ENCODE measurements at places on chromosomes 1 and 21.

GRCh38 chr1:2981981-2982614, 39.2 kb upstream of the ACTRT2 start:
- DNase-seq: no peak

DNA sequence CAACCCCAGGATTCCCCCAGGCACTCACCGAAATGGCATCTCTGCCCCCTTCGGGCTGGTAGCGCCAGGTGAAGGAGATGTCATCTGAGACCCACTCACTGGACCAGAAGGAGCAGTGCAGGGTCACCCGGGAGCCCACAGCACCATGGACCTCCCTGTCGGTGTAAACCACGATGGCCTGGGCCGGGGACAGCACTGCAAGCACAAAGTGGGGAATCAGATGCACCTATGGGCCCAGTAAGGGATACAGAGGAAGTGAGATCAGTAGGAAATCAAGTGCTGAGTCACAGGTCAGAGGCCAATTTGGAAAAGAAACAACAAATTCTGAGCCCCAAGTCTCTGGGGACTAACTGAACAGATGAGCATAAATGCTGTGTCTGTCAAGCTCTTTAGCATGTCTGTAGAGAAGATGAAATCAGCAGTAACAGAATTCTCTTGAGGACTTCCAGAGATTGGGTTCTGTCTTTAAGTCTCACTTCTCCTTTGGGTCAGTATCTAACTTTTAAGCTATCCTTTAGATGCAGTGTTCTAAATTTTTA, 2.5 kb downstream of the MPZ start:
- no peak for DNase-seq

DNA sequence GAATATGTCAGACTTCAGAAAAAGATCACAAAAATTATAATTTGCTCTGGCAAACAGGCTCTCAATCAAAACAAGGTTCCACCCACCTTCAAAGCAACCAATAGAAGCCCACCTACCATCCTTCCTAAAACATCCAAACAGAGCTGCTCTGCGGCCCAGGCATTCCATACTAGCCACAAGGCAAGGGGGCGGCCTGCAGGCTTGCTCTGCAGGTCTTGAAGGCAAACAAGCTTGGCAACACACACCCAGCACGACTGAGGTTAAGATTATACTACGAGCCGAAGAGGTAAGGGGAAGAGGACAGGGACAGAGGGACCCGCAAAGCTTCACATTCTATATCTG, 207.3 kb downstream of the SLC45A1 start:
- peak; percentile 62 for DNase-seq

GRCh38 chr1:186303911-186304310, 71.1 kb downstream of the TPR start:
- DNase-seq: no peak

DNA sequence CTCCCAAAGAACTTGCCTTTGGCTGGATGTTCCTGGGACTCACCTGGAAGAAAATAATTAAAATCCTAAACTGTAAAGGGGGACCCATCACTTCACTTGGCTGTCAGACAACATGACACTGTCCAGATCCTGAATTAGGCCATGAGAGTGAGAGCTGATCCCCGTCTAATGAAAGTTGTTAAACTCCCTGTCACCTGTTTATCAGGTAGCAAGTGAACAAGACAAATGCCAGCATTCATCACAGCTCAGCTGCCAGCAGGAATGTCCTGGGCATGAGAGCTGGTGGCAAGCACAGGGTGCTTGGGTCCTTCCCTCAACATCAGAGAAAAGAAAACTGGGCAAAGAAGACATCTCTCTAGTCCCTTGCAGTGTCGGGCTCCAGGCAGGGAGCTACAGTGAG, 23.8 kb downstream of the PMVK start:
- DNase-seq: peak; percentile 10

- DNase-seq: no peak
Observed at GRCh38 chr1:41086921-41087320, 65.4 kb upstream of the SLFNL1 start.

- no peak for DNase-seq
Observed at GRCh38 chr1:89022167-89022959, at the start of gene GBP3. Gene GBP3 (minus strand): TSS chr1:89022866. CDS start chr1:89020721, 2,145 bp downstream.

DNA sequence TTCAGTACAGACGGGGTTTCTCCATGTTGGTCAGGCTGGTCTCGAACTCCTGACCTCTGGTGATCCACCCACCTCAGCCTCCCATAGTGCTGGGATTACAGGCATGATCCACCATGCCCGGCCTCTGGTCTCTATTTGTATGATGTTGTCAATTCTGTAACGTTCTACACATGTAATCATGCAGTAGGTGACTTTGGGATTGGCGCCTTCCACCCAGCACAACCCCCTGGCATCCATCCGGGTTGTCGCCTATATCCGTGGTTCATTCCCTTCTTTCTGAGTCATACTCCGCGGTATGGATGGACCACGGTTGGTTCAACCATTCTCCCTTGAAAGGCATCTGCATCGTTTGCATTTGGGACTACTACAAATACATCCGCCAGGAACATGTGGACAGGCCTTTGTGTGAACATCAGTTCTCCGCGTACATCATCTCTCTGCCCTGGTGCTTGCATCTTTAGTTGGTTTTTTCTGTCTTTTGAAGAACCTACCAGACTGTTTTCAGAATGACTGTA, 72.1 kb downstream of the PDE9A start:
- no peak for DNase-seq

- no peak for DNase-seq
Observed at GRCh38 chr1:35016406-35016805, 15.3 kb downstream of the ZMYM6 start.

DNA sequence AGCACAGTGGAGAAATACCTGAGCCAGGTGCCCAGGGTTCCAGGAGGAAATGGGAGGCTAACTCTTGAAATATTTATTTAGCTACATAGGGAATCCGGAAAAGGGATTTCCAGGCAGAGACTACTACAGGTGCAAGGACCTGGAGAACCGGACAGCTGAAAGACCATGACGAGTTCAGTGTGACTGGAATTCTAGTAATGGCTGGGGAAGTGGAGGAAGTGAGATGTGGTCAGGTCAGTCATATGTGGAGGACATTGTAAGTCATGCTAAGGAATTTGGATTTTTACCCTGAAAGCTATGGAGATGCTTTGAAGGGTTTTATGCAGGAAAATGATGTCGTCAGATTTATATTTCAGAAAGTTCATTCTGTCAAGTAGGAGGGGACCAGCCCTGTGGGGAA, 1.8 kb downstream of the CAP1 start:
- no peak for DNase-seq

DNA sequence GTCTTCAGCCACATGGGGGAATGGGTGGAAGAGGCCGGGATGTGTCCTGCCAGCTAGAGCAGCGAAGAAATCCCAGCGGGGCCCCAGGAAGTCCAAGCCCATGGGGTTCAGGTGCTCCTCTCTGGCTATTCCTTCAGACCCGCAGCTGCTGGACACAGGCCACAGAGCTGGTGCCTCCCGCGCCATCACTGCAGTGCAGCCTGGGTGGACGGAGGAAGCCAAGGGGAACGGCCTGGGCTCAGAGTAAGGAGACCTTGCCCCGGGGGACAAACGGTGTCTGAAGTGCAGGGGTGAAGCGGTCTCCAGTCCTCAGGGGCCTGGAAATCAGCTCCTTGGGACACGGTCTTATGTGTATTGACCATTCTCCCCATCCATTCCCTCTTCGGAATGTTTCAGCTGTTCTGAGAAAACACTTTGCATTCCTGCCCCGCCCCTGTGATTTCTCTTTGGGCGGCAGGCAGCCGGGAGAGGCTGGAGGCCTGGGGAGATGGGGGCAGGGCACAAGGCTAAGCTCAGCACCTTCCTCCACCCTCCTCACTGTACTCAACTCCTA, 18.4 kb downstream of the MTHFR start:
- DNase-seq: peak; percentile 47

GRCh38 chr1:6239213-6239752, 3.5 kb upstream of the ICMT start:
- no peak for DNase-seq

DNA sequence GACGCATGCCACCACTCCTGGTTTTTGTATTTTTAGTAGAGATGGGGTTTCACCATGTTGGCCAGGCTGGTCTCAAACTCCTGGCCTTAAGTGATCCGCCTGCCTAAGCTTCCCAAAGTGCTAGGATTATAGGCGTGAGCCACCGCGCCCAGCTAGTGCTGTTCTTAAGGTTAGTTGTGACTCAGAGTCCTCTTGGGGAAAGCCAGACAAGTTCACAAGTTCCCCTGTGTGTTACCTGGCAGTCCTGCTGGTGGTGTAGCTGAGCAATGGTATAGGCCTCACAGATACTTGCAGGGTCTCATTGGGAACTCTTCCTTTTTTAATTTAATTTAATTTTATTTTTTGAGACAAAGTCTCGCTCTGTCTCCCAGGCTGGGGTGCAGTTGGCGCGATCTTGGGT, 10.6 kb downstream of the CFAP126 start:
- no peak for DNase-seq

DNA sequence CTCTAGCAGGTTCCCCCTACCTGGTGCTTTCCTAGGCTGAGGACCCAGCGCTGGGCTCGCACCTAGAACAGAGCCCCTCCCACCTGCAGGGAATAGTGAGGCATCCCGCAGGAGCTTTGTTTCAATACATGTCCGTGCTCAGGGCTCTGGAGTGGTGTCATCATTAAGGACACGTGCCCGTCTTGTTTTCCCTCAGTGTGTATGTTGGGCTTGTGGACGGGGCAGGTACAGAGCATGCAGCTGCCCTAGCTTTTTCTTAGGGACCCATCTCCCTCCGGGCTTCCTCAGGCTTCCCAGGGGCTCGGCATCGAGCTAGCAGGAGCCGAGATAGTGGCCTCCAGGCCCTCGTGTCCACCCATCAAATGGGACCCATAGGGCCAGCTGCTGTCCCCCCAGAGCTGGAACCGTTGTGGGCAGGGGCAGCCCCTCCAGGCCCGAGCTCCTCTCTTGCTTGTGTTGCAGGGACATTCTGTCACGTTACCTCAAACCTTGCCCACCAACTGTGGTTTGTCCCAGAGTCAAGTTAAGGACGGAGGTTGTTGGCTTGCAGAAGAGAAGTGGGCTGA, 3.9 kb downstream of the TMEM201 start:
- no peak for DNase-seq

- DNase-seq: no peak
Observed at GRCh38 chr1:199657449-199657848, 370.1 kb upstream of the NR5A2 start.

GRCh38 chr1:63950023-63950422, 176.2 kb downstream of the ROR1 start:
- DNase-seq: no peak

DNA sequence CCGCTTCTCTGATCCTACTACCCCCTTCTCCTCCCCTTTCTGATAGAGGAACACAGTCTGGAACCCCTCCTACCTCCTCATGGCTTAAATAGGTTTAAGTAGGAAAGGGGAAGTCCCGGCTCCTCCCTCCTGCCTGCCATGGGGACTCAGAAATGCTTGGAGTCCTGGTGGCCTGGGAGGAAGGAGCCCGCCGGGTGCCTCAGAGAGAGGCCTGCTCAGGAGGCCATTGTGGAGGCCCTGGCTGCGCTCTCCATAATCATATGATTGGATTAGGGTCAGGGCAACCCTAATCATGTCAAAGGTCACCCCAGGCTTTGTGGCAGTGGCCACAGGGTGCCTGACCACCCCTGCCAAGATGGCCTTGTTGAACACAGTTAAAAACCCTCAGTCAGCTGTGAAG, 29.0 kb downstream of the WNT3A start:
- no peak for DNase-seq

GRCh38 chr1:90730243-90731022, 13.3 kb upstream of the BARHL2 start:
- no peak for DNase-seq

DNA sequence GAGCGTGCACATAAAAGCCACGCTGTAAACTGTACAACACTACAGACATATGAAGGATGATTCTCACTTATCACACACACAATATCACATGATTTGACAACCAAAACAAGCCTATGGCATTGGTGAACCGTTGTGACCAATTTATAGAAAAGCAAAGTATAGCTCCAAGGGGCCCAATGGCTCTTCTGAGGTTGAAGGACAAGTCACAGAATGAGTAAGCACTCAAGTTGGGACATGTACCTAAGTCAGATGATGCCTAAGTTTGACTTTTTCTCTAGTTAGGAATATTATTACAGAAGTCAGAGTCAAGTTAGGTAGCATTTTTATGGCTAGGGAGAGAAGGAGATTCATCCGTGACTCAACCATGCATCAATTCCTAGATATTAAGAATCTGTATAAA, 45.7 kb downstream of the PLPP3 start:
- no peak for DNase-seq

GRCh38 chr21:22115746-22116145, 1117.5 kb downstream of the NCAM2 start:
- DNase-seq: no peak

DNA sequence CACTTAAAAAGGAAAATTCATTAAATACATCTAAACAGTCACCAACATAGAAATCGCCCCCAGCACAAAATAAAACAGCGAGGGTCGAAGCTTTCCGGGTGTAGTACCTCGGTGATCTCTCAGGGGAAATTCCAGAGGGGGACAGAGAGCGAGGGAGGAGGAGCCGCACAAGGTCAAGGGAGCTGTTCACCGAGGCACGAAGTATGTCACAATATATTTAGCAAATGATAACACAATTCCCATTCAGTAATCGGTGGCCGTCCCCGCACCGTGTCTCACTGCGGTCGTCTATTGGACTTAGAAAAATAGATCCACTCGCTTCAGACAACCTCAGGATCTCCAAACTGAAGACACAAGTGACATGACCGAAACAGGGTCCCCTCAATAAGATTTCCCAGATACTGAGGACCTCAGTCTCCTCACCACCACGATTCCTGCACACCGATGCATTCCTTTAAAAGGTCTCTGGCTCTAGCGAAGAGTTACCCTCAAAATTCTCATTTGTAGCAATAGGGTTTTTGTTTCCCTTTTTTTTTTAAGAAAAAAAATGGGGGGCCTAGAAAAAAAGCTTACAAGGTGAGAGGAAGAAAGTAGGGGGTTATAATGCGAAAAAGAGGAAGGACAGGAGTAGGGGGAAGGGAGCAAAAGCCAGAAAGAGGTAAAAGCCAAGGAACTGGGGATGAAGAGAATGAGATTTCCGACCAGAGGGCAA, 1.1 kb downstream of the LPGAT1 start:
- no peak for DNase-seq

DNA sequence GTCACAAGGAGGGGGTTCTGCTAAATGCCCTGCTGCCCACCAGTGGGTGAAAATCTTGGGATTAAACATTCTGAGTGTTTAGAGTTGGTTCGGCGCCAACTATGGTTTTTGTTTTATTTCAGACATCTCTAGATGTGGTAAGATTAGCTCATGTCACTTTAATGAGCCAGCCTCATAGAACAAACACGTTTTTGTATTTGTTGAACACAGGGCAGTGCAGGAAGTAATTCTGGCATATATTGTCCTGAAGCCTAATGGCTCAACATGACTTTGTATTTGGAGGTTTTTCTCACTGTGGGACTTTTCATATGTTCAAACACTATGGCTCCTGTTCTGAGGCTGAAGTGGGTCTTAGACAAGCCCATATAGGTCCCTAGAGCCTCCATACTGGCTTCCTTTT, 107.8 kb downstream of the NGF start:
- DNase-seq: peak; percentile 45

DNA sequence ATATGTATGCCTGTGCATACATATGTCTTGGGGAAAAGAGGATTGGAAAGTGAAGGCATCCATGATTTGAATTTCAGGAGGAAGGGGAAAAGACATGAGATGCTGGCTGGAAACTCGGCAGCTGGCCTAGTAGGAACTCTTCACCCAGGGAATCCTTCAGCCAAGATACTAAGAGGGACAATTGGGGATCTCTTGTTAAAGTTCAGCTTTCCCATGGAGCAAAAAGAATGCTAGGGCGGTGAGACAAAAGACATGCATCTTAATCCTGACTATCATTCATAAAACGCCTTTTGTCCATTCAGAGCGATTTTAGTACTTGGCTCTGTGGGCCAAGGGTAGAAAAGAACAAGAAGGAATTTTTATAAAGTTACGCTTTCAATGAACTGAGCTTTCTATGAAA, 20.5 kb downstream of the PDPN start:
- DNase-seq: no peak

GRCh38 chr1:17112076-17112475, 7.2 kb downstream of the PADI2 start:
- no peak for DNase-seq

All from T47D (cell line).